ENCODE measurements at places on chromosomes 6 and 20. TPM values are rescaled to one million over a fixed set of nuclear protein-coding genes. Genes with fewer than 3 reads are reported as not detected.
A peak's percentile ranks its signal among the peaks of the same experiment; 100 is the strongest.

DNA sequence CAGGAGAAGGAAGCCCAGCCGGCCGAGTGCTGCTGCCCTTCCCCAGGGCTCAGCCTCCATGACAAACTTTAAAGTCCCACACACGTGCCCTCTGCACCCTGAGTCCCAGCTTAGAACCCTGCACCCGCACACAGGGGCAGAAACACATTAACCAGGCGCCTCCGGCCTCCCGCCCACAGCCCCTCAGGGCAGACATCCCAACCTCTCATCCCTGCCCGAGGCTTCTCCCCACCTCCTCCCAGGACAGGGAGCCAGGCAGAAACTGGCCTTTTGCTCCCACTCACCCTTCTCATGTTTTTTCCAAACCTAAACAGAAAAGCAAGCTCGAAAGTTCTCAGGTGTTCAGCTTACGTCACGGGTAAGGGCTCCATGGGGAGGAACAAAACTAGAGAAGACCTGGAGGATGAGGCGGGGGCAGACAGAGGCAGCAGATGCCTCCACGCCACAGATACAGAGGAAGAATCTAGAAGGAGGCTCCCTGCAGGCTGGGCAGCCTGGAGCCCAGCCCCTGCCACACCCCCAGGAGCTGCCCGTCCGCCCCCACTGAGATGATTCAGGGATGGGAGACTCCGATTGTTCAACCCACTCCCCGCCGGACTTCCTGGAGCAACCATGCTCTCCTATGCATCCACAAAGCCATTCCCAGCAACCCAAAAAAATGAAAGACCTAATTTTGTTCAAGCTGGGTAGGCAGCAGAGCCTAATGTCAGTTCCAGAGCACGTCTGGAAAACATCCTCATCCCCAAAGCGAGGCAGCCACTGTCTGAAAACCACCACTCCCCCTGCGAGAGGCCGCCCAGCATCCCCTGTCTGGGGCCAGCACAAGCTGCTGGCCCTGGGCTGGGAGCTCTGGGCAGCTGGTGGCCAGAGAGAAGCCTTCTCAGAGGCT, 8.8 kb downstream of the KCNQ2 start:
- no peaks in the 10 kb centered on the region for H3K27me3 ChIP-seq
- H3K4me1 ChIP-seq: no peaks in the 10 kb centered on the region
- H3K36me3 ChIP-seq: no peaks in the 10 kb centered on the region
- no peak overlapping the region for H3K27ac ChIP-seq
- no peak for DNase-seq
- H3K4me3 ChIP-seq: no peak overlapping the region

- DNase-seq: no peak
- no peaks in the 10 kb centered on the region for H3K27me3 ChIP-seq
- no peaks in the 10 kb centered on the region for H3K36me3 ChIP-seq
- H3K27ac ChIP-seq: no peak overlapping the region
Observed at GRCh38 chr20:1287306-1287705, 21.2 kb downstream of the SNPH start.

DNA sequence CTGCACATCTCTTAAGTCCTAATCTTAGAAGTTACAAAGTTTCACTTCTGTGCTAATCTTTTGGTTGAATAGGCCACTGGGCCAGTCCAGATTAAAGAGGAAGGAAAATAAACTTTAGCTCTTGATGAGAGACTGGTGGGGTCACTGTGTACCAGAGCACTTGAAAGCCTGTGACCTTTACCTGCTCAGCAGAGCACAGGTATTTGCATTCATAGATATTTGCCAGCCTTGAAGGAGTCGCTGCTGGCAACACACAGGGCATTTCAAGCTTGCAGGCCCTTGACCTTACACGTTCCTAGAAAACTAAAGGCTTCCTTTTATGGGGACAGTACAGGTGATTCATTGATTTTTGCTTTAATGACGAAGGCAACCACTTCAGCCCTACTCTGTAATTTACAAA, 108.4 kb upstream of the SLC22A23 start:
- H3K36me3 ChIP-seq: no peaks in the 10 kb centered on the region
- no peak for DNase-seq
- no peak overlapping the region for H3K4me3 ChIP-seq
- H3K27ac ChIP-seq: no peak overlapping the region

DNA sequence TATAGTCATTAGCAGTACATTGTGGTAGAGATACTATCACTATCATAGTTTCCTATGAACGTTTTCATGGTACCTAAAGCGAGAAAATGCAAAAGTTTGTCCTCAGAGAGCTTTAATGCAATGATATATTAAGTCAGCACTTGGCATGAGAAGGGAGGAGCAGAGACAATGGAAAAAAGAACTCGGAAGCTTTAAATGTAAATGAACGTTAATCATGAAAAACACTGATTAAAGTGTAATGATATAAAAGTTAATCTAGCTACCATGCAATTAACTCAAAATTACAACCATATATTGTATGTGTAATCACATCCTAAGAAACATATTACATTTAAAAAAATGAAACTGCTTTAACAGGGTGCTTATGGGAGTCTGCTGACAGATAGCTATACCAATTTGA, 282.7 kb downstream of the HDGFL1 start:
- no peak for DNase-seq
- H3K27ac ChIP-seq: no peak overlapping the region
- peaks cover 2% of the 10 kb centered on the region for H3K4me1 ChIP-seq
- peaks cover 4% of the 10 kb centered on the region for H3K36me3 ChIP-seq

- no peak overlapping the region for H3K4me3 ChIP-seq
- peaks cover 10% of the 10 kb centered on the region for H3K36me3 ChIP-seq
- H3K4me1 ChIP-seq: no peaks in the 10 kb centered on the region
- no peaks in the 10 kb centered on the region for H3K27me3 ChIP-seq
- no peak overlapping the region for H3K27ac ChIP-seq
Observed at GRCh38 chr6:142218446-142218845, 71.4 kb downstream of the VTA1 start.

- H3K4me3 ChIP-seq: no peak overlapping the region
- DNase-seq: no peak
Observed at GRCh38 chr20:3297079-3297378, 58.0 kb upstream of the SLC4A11 start.

DNA sequence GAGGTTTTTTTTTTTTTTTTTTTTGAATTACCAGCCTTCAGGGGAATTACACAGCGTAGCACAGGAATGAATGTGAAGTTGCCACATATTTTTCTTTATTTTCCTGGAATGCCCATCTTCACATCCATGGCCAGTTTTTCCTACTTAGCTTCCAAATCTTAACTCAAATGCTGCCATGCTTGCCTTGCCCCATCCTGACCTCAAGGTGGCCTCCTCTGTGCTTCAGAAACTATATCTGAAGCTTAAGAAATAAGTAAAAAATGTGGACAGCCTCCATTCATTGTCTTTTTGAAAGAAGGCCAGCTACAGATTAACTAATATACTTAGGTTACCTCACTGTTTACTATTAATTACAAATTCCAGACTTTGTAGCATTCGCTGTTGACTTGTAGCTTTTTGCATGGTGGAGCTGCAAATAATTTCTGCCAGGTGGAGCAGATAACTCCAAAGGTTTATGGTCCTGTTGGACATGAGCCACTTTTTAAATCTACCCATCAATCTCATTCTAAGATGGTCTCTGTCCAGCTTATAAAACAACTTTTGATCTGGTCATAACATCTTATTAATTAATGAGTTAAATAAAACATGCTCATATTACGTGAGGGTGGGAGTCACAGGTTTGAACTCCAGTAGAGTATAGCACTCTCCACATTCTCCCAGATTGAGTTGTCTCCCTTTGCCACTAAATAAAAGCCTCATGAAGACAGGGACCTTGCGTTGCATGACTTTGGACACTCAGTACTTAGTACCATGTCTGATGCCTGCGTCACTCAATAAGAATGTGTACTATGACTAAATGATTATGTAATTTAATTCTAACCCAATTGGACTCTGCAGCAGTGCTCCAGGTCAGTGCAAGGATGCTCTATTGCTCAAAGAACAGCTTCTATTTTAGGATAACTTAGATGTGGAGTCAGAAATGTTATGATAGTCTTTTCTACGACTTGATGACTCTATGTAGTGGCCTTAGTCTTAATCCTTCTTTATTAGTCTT, 678.6 kb upstream of the CITED2 start:
- peaks cover 15% of the 10 kb centered on the region for H3K4me1 ChIP-seq
- no peaks in the 10 kb centered on the region for H3K36me3 ChIP-seq
- H3K4me3 ChIP-seq: no peak overlapping the region
- no peaks in the 10 kb centered on the region for H3K27me3 ChIP-seq
- no peak overlapping the region for H3K27ac ChIP-seq

GRCh38 chr6:75752365-75752764, 3.3 kb downstream of the MYO6 start:
- DNase-seq: no peak
- no peaks in the 10 kb centered on the region for H3K27me3 ChIP-seq
- H3K4me1 ChIP-seq: no peaks in the 10 kb centered on the region
- H3K27ac ChIP-seq: no peak overlapping the region
- no peak overlapping the region for H3K4me3 ChIP-seq

- H3K27ac ChIP-seq: no peak overlapping the region
- DNase-seq: peak; percentile 93
- H3K4me1 ChIP-seq: no peaks in the 10 kb centered on the region
- no peaks in the 10 kb centered on the region for H3K27me3 ChIP-seq
Observed at GRCh38 chr20:50625986-50626677, 65.2 kb downstream of the RIPOR3 start.

GRCh38 chr6:46104209-46104608, 25.6 kb upstream of the ENPP4 start:
- no peaks in the 10 kb centered on the region for H3K27me3 ChIP-seq
- no peak for DNase-seq
- no peak overlapping the region for H3K27ac ChIP-seq
- H3K4me1 ChIP-seq: no peaks in the 10 kb centered on the region
- peaks cover 16% of the 10 kb centered on the region for H3K36me3 ChIP-seq

GRCh38 chr20:56487216-56487615, 18.8 kb downstream of the RTF2 start:
- no peak for DNase-seq
- H3K27ac ChIP-seq: no peak overlapping the region

- H3K4me1 ChIP-seq: peaks cover 5% of the 10 kb centered on the region
- peaks cover 4% of the 10 kb centered on the region for H3K36me3 ChIP-seq
- no peak overlapping the region for H3K27ac ChIP-seq
Observed at GRCh38 chr6:134287859-134288537, 29.9 kb downstream of the SGK1 start.

DNA sequence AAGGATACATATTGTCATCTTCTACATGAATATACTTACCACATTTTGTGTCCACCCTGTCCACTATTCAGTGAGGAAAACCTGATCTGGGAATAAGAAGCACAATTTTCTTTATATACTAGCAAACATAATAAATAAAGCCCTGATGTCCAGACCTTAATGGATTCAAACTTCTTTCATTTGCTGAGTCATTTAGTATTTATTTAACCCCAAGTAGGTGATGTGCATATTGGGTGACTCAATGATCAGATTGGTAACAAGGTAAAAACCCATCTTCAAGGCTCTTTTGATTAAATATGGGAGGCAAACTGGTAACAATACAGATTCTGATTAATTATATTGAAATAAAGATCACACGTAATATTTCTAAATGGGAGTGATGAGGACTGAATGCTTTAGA, 1159.8 kb upstream of the EYS start:
- no peaks in the 10 kb centered on the region for H3K4me1 ChIP-seq
- no peaks in the 10 kb centered on the region for H3K27me3 ChIP-seq
- H3K27ac ChIP-seq: no peak overlapping the region
- no peak overlapping the region for H3K4me3 ChIP-seq
- peaks cover 4% of the 10 kb centered on the region for H3K36me3 ChIP-seq
- no peak for DNase-seq

DNA sequence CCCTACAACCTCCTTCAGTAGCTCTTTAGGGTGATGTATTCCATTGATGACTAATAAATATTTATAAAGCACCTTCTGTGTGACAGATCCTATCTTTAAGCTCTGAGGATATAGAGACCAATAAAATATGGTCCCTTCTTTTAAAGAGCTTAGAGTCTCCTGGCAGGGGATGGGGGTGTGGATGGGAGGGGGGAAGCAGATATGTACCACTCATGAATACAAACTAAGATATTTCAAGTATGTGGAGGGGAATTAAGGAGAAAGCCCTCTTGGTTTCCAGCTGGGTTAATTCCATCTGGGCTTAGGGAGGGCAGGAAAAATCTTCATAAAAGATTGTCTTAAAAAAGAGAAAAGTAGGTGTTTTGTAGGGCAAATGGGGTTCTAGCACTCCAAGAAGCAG, 21.6 kb upstream of the FBXO9 start:
- no peak overlapping the region for H3K4me3 ChIP-seq
- no peak overlapping the region for H3K27ac ChIP-seq
- H3K36me3 ChIP-seq: peaks cover 22% of the 10 kb centered on the region
- DNase-seq: no peak

TDRD6 gene
- 0.02 TPM for total RNA-seq

BPIFB4 gene
- total RNA-seq: not detected

TSBP1 gene
- not detected for total RNA-seq

LRRC73 gene
- total RNA-seq: 0.26 TPM

CLPSL1 gene
- not detected for total RNA-seq

NFATC2 gene
- total RNA-seq: 0.61 TPM

CEP85L gene
- total RNA-seq: 3.8 TPM
